ENCODE measurements at places on chromosomes 1 and 21.

DNA sequence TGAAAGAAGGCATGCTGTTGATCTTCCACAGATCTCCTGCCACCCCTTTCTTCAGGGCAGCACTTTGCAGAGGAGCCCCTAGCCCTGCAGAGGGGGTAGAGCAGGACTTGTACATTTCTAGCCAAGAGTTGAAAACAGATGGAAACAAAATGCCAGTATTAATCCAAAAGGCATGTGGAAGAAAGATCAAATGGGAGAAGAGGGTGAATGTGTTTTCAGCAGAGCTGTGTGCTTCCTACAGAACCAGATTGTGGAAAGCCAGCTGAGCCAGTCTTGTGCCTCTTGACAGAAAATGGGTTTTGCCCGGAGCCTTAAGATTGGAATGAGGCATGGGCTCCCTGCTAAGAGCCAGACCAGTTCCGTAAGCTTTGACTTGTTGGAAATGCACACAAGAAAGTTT lies 105.2 kb upstream of the TSPAN2 start:
- DNase-seq = no peak

DNA sequence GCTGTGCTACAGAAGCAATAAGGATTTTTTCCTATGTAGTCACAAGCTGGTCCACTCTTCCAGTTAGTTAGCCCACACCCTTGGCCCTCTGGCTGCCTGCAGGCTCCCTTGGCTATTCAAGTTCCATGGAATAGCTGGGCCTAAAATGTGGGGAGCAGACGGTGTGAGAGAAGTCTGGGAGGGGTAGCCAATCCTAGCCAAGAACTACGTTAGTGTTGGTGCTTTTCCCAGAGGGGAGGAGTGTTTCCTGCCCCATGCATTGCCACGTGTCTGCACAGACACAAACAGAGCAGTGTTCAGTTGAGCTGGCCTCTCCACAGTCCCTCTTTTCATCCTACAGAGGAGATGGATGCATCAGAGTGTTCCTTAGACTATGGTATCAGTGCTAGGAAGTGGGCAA lies 59.0 kb upstream of the IPO9 start:
- peak; percentile 67 for DNase-seq

DNA sequence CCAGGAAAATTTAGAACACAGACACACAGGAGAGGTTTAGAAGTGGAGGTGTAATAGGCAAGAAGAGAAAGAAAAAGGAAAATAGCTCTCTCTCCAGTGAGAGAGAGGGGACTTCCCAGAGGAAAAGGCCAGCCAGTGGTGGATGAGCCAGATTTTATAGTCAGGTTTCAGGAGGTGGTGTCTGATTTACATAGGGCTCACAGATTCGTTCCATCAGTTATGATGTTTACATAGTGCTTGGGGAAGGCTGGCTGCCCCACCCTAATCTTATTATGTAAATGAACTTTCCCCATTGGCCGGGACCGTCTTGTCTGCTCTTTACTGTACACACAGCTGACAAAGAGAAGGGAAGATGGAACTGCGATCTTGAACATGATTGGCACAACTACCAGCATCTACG lies 797.3 kb downstream of the PLA2G4A start:
- DNase-seq = no peak

DNA sequence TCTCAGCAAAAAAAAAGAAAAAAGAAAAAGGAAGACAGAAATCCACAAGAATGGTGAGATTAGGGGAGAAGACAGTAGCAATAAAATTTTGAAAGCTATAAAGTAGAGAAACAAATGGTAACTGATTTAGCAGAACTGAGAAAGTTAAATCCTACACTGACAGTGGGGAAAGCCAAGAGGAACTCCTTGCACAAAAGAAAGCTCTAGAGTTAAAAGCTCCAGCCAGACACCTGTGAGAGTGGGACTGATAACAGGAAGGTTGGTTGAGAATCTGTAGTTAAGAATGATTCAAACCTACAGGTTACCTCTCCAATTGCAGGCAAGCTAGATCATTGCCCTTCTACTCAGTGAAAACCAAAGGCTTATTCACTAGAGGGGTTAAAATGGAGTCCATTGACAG lies 23.6 kb downstream of the FBXO28 start:
- no peak for DNase-seq

GRCh38 chr1:24502709-24503058 lies at the start of gene RCAN3:
Gene RCAN3, plus strand, starts transcription at chr1:24502836. Its CDS starts 11,537 bp downstream, at chr1:24514373.
- peak; percentile 94 for DNase-seq

DNA sequence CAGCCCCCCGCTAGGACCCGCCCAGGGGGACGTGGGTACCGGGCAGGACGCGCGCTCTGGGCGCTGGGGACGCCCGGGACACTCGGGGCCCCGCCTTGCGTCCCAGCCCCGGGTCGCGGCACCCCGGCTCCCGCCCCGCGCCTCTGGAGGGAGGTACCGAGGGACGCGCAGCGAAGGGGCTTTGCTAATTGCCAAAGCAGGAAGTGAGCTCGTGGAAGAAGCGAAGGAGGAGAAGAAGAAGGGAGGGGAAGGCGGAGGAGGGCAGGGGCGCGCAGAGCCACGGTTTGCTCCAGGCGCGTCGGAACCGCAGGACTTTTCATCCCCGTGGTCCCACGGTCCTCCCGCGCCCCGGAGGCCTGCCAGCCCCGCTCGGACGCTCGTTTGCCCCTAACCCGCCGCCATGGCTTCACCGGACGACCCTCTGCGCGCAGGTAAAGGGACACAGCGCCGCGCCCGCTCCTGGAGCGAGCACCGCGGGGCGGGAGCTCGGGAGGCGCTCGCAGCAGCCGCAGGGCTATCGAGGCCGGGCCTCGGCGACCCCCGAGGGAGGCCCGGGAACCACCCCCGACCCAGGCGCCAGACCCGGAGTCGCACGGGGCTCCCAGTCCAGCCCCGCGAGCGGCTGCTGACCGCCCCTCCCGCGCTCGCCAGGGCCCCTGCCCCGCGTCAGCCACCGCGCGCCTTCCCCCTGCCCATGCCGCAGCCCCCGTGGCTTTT lies 1.3 kb downstream of the EDARADD start:
- peak; percentile 55 for DNase-seq

- DNase-seq = no peak
These were observed 33.5 kb downstream of the NIBAN1 start for GRCh38 chr1:184940694-184941409.

DNA sequence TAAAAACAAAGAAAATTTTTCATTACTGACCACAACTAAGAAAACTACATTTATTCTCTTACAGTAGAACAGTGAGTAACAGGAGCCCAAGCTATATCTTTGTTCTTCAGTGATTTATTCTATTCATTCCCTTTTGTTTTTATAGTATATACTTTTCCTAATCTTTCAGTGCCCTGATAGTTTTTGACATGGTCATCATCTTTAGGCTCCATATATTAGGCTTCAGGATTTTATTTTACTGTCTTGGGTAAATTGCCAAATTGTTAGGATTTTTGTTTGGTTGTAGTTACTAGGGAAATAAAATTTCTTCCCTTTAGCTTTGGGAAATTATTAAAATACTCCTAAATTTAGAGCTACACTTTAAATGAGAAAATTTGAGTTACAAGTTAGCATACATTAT lies 10.3 kb downstream of the FBXO28 start:
- no peak for DNase-seq

- no peak for DNase-seq
These were observed 25.5 kb downstream of the ADAMTS5 start for GRCh38 chr21:26941421-26941820.

DNA sequence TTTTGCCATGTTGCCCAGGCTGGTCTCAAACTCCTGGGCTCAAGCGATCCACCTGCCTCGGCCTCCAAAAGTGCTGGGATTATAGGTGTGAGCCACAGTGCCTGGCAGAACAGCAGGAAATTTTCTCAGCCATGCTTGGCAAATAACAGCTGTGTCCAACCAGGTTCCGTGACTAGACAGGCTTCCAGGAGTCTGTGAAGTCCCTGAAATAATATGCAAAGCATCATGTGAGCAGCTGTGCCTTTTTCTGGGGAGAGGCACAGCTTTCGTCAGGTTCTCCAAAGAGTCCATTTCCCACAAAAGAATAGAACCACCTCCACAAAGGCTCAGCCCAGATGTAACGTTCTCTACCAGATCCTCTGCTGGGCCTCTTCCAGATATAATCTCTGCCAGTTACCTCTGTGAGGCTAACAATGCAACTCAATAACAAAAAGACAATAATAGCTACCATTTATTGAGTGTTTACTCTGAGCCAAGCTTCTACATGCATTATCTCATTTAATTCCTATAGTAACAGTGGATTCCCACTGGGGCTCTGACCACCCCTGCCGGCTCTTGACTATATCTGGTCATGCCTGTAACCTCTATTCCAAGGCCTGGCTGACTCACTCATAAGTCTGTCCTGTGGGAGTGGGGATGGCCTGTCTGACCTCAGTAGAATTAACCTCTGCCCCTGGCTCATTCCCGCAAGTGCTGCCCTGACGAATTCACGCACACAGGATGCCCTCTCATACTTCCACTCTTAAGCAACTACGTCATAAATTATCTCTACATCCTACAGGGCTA lies 4.0 kb upstream of the NKAIN1 start:
- no peak for DNase-seq

DNA sequence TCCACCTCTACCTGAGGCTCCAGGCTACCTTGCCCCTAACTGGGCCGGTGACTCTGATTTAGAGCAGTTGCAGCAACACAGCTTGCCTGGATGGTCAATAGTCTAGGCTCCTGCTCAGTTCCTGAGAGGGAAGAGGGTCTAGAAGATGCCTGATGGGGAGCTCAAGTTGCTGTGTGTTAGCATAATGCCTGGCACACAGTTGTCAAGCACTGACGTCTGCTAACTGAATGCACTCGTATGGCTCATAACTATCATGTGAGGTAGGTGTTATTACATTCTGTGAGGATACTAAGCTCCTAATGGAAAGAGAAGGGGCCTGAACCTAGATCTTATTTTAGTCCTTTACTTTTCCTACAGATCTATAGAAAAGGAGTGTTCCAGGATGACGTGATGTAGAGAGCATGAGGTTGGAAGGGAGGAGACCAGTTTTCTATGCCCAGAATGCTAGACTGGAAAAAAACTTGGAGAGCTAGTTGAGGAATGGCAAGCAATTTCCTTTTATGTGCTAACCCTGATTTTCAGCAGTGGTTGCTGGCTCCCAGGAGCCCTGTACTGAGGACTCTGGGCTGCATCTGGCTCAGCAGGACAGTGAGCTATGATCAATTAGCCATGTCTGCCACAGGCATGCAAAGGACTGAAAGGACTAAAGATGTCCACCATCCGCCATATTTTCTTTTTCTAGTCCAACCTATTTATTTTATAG lies 30.0 kb downstream of the FAM78B start:
- no peak for DNase-seq

DNA sequence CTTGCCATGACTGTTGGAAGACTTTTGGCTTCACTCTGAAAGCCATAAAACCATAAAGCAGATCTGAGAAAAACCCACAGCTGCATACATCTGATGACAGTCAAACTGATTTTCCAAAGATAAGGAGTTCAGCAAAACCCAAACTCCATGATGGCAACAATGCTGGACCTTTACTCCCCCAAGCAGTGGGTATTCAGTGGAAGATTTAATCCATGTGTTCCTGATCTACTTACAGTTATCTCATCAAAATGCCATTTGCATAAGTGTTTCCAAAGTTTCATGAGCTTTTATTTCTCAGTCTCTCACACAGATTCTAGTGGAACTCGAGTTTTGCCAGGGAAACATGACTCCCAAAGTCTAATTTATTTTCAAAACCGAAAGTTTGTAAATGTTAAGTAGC lies 184.9 kb downstream of the ZC3H11B start:
- no peak for DNase-seq

DNA sequence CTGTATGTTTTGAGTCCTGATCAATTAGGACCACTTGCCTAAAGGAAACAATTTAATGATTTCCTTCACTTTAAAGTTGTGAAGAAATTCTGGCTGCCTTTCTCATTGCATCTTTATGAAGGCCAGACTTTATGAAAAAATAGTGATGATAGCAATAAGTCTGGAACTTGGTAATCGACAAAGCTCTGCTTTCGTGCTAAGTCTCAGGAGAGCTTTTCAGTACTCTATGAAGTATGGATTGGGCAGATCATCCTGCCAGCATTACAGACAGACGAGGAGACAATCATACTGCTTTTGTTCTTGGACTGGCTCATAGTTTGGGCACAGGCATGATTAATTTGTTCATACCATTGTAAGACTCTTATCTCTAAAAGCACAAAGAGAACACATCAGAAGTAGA lies 45.5 kb upstream of the KCNJ15 start:
- DNase-seq = no peak

DNA sequence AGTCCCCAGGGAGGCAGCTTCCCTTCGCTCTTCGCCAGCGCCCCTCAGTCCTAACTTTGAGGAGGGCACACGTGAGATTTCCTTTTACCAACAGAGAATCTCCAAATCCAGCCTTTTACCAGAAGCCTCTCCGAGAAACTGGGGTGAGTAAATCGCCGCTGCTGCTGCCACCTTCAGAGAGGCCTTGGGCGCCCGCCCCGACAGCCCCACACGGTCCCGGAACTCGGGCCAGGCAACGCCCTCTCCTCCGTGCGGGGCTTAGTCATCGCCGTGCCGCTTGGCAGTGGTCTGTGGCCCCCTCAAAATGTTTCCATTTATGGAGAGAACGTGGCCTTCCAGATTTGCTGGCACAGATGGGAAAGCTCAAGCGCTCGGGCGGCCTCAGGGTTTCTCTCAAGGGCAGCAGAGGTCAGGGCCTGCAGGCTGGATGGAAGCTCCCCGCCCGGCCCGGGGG lies 41.4 kb upstream of the COL6A2 start:
- DNase-seq = peak; percentile 93

- no peak for DNase-seq
These were observed 14.1 kb downstream of the NTRK1 start for GRCh38 chr1:156874572-156875340.

DNA sequence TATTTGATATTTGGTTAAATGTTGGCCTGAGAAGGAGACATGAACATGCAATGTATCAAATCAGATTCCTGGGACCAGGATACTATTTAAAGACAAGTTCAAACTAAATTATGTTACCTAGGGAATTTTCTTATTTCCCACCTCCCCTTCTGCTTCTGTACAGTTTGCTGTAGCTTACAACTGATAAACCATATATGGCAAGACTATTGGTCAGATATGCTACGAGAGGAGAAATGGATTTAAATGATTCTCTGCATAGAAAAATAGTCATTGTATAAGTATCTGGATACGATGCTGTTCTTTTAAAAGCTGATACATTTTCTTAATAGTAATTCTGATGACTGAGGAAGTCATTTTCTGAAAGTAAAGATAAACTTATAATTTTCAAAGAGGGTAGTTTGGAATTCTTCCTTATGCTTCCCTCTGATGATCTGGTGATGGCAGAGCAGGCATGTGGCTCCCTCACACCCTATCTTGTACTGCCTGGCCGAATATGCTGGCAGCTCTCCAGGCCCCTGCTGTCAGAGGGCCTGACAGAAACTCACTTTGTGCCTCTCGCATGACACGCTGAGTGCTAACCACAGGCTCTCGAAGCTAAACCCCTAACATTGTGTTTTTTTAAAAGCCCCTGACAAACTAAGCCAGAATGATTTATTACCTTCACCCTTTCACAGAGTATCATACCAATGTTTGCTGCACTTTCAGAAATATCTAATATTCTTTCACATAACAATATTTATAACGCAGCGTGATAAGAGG lies 19.4 kb downstream of the RRP15 start:
- peak; percentile 88 for DNase-seq

- DNase-seq = no peak
These were observed 397.4 kb downstream of the PTPRU start for GRCh38 chr1:29633771-29634170.

Measured in left ventricle myocardium superior (tissue), 1 donor.